NCI-H510A (cell line): ENCODE measurements at places on chromosomes 11 and 22.

DNA sequence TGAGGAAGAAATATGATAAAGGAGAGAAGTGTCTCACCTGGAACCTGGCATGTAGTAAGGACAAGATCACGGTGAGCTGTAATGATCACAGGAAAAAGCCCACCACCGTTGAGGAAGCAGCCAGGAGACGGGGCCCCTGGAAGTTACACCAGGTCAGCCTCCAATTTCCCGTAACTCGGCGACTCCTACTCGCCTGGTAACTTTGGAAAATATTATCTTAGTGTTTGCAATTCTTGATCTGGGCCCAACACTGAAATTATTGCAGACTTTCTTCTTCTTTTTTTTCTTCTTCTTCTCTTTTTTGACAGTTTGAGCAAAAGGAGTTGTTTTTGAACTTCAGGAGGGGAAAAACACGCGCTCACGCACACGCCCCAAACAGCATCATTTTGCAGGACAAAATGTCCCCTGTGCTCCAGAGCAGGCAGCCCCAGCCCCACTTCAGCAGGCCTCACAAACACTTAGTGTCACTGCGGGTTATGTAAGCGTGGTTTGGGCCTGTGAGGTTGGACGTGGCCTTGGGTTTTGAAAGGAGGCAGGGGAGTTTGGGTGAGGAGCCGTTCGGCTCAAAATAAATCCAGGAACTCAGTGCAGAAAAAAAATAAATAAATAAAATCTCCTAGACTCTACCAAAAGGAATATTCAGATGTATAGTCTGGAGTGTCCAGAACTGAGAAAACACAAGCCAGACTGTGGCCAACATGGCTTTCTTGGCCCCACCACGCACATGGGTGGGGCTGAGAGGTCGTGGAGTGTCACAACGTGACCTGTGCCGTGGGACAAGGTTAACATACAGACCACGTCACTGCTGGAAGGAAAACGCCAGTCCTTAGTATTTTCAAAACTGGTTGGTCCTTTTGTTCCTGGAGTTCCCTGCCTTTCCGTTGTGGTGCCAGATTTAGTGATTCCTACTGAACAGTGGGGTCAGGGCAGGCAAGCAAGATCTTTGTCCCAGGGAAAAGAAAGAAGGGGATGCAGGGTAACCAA lies 26.3 kb upstream of the MN1 start:
- no peak for DNase-seq

GRCh38 chr11:121249039-121249663 lies 43.4 kb upstream of the SC5D start:
- no peak for DNase-seq

DNA sequence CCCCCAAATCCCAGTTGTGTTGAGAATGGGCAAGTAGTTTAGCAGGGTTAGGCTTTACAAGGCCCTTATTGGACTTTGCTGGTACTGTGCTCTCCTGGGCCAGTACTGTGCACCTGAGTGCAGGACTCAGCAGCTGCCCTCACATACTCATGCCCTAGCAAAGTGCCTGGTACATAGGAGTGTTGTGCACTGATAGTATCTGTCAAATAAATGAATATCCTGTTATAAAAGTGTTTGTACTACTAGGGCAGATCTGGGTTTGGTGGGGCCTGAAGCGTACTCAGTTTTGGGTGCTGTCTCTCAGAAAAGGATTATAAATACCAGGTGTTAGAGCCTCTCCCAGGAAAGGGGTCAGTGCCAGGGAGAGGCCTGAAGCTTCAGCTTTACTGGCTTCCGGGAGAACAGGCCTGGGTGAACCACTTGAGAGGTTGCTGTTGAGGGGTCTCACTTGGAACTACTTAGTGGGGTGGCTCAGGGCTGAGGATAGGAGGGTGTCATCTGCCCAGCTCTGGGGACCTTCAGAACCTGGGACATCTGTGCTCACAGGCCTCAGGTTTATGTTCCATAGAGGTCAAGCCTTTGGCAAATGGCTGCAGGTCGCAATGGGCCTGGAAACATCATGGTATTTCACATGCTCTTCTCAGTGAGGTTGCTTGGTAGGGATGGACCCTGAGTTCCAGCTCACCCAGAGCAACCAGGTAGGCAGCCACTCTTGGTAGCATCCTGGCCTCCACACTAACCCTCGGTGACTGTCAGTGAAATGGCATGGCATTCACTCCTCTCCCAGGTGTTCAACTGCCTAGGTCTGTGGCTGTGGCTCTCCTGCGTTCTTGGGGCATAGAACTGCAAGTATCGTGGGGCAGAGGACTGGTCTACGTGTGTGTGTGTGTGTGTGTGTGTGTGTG lies 106.1 kb downstream of the ZBTB16 start:
- DNase-seq = no peak

DNA sequence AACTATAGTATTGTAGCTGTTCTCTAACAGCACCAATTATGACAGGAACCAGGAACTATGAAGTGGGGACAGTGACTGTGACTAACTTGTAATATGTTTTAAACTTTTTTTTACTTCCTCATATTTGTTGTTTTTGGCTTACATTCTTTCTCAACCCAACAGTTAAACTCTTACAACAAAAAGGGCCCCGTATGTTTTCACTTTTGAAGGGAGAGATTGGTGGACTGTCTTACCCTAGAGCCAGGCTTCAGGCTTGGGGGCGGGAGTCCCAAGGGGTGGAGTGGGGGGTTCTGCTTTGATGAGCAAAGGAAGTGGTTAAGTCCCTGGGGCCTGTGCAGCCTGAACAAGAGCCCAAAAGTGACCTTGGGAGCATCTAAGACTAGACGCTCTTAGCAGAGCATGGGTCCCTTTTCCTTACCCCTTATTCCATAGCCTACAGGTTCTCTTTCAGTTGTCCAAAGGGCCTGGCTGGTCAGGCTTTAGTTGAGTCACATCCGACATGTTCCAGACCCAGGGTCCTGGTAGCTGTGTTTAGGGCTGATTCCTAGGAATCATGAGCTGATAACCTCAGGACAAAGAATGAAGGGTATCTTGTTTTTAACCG lies 38.8 kb downstream of the STIM1 start:
- DNase-seq = no peak

GRCh38 chr22:48692734-48693376 lies 1134.8 kb downstream of the BRD1 start:
- no peak for DNase-seq

- no peak for DNase-seq
These were observed 35.4 kb downstream of the PAK1 start for GRCh38 chr11:77438487-77438886.

DNA sequence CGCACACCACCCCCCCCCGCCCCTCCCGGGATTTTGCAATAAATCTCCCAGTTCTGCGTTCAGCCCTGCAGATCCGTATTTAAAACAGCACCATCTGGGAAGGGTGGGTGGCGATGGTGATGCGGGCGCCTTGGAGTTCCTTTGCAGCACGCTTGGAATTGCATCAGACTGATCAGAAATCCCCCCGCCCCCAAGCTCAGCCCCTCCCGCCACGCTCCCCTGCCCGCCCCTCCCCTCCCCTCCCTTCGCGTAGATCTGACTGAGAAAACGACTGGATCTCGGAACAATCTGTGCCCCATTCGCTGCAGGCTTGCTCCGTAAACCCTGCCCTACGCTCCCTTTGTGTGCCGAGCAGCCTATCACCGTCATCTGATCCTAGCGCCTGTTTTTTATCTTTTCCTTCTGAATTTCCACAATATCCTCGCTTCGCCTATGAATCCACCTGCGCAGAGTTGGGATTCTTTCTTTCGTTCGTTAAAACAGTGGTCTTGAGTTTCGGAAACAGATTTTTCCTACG lies 18.1 kb upstream of the BDNF start:
- no peak for DNase-seq

DNA sequence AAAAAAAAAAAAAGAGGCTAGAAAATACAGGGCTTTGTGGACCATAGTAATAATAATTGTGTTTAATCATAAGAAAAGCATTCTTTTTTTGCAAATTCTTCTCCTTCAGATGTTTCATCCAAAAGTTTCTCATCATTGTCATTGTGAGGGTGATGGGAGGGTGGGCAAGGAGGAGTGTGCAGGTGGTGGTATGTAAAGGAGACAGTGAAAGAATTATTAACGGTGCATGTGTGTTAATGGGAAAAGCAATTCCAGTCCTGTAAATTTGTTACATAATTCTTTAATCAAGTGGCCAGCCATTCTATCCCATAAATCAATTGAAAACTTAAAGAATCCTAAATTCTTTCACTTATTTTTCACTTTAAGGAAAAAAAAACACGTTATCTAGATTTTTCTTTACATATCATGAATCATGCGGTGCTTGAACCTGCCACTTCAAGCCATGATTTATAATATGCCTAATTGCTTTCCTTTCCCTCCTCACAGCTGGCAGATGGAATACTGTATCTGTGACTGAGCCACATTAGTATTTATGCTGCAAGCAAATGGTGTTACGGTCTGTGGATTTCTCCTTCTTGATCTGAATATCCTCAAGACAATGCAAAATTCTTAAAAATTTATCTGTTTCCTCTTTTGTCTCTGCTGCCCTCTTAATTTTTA lies 318.5 kb downstream of the JRKL start:
- no peak for DNase-seq

GRCh38 chr11:13687271-13687670 lies 18.8 kb downstream of the FAR1 start:
- no peak for DNase-seq

DNA sequence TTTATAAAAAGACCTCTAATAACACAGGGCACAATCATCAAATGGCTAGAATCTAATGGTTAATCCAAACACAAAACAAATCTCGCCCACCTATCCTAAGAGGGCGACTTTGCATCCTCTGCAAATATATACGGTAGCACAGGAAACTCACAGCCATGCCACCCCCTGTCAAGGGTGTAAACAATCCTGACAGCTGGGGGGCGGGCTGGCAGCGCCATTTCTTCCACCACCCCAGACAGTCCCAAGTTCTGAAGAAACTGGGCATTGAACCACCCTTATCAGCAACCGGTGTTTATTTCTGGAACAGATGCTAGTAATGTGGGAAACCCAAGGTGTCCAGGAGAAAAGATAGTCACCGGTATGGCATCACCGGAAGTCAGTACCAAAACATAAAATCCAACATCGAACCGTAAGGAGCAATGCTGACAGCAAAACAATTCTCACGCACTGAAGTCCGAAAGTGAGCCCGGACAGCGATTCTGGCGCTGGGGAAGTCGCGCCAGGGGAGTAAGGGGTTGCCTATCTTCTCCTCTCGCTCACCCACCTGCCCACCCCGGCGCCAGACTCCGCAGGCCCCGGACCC lies 825 bp downstream of the FBXO3 start:
- no peak for DNase-seq

GRCh38 chr11:110147962-110148709 lies 54.9 kb downstream of the ZC3H12C start:
- no peak for DNase-seq

DNA sequence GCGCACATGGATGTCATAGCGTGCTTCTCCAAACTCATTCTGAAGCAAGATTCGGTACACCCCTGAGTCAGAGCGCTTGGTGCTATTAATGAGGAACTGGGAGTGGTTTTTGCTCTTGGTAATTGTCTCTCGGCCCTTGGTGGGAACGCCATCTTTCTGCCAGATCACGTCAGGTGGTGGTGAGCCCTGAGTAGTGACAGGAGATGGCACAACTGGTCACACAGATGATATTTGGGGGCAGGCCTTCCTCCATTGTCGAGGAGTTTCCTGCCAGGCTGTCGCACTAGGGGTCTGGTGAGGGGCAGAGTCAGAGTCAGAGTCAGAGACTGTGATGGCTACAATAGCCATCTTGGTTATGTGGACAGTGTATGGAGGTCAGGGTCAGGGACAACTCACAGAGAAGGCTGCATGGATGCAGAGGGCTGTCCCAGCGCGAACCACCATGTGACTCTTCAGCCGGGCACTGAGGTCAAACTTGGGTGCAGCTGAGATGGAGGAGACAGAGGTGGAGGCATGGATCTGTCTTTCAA lies 9.3 kb downstream of the TMEM86A start:
- DNase-seq = no peak

DNA sequence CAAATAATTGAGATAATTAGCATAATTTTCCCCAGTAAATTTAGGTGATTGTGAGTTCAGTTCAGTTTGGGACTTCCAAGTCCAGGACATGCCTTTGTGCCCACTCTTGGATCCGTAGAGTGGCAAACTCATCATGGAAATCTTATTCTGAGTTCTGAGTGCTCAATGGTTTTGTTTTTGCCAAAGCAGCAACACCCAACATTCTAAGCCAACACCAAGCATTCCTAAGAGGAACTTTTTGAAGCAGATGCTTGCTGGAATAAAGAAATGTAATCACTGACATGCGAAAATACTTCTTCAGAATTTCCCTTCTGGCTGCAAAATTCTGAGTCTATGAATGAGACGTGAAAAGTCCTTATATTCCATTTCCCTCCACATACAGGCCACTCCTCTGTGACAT lies 10.4 kb downstream of the MMP27 start:
- no peak for DNase-seq
